ENCODE measurements at places on chromosomes 5 and 9.

DNA sequence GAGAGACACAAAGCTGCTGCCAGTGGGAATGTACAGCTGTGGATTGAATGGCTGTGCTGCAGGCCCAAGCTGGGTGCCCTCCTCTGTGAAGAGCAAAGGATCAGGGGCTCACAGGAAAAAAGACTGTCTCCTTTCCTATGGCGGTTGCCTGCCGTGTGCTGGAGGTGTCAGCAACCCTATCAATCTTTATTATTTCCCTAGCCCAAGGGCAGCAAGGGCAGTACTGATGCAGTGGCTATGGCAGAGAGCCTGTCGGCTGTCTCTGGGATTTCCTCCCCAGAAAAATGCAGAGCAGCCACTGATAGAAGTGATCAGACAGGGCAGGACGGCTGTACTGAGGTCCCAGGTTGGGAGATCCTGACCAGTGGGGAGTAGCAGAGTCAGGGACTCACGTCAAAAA is 117.3 kb upstream of the CDH12 start:
- DNase-seq, result no peak

DNA sequence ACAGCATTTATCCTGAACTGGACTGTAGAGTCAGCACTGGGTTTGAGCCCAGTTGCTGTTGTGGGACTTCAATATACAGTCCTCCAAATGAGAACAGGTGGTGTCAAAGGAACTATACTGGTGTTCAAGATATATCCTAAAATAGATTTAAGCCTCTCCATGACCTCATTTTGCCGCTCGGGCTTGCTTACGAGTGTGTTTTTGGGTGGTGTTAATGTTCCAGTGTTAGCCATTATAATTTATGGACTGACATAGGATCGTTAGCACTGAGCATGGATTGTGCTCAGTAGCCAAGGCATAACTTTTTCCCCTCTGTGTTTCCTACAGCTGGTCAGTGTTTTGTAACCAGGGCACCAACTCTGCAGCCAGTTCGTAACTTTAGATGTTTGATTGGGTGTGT is 306.6 kb downstream of the SPATA31D1 start:
- DNase-seq, result no peak

DNA sequence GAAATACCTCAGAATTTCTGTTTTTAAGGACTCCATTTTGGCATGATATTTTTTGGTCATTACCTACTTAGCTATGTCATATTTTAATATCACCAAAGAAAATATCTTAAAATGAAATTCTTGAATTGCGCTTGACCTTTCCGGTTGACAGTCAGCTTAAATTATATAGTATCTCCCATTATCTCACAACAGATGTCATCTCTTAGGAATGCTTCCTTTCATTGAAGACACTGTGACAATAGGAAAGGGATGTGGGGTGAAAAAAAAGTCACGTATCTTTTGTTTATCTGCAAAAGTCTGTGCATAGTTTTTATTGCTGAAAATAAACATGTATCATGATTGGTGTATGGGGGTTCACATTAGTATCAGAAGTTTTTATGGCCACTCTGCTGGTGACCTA is 105.8 kb downstream of the INVS start:
- DNase-seq, result no peak

DNA sequence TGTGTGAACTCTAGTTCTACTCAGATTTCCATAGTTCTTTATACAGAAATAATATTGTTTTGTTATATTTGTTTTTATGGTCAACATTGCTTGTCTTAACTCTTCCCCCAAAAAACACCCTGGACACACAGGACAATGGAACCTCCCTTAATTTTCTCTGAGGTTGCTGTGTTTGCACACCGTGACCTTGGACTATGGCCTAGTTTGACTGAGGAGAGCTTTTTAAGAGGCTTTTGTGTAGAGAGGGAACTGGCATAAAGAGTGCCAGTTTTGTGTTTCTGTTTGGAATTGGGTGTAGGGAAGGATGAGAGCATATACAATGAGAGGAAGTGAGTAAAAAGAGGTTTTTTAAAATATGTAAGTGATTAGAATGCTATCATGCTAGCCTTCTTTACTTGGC is 101.1 kb upstream of the MEF2C start:
- no peak for DNase-seq

DNA sequence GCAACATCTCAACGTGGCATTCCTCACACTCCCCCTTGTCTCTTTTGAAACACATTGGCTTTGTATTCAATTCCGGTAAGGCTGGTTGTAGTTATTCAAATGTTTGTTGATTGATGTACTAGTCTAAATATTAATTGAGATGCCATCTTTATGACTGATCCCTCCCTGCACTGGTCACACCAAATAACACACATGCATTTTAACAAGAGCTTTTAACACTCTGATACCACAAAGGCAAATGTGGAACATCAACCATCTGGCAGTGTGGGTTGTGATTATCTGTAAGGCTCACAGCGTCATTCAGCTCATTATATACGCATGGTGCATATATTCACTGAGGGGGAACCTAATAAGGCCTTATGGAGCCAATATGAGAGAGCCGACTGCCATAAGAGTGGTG is 305.0 kb downstream of the TENT4A start:
- no peak for DNase-seq

- no peak for DNase-seq
Observed at GRCh38 chr5:148910686-148911361, 84.4 kb downstream of the ADRB2 start.

DNA sequence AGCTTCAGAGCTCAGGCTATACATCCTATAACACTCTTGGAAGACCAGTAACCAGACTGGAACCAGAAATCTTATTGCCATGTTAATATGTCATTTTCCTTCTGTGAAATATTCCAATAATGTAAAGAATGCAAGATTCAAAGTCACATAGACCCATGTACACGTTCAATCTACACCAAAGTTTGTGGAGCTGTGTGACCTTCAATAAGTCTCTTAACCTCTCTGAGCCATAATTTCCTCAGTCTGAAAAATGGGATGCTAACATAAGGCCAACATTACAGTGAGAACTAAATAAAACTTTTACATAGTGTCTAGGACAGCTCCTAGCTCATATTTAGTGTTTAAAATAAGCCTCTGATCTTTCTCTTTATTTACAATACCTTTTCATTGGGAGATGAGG is 70.4 kb downstream of the ARRDC3 start:
- DNase-seq, result no peak

DNA sequence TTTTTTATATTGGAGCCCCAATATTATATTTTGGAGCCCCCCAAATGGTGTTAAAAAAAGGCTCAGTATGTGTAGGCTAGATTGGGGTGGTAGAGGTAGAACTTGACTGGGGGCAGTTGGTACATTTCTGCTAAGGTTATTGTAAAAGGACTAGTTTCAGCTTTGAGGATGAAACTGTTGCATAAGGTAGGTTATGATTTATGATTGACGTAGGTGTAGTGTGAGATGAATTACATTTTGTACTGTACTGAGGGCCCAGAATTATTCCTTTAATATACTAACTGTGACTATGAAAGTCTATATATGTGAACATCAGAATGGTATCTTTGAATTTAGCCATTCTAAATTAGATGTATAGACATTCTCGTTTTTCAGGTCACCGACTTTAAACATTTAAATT is 3.6 kb downstream of the RIC1 start:
- no peak for DNase-seq

DNA sequence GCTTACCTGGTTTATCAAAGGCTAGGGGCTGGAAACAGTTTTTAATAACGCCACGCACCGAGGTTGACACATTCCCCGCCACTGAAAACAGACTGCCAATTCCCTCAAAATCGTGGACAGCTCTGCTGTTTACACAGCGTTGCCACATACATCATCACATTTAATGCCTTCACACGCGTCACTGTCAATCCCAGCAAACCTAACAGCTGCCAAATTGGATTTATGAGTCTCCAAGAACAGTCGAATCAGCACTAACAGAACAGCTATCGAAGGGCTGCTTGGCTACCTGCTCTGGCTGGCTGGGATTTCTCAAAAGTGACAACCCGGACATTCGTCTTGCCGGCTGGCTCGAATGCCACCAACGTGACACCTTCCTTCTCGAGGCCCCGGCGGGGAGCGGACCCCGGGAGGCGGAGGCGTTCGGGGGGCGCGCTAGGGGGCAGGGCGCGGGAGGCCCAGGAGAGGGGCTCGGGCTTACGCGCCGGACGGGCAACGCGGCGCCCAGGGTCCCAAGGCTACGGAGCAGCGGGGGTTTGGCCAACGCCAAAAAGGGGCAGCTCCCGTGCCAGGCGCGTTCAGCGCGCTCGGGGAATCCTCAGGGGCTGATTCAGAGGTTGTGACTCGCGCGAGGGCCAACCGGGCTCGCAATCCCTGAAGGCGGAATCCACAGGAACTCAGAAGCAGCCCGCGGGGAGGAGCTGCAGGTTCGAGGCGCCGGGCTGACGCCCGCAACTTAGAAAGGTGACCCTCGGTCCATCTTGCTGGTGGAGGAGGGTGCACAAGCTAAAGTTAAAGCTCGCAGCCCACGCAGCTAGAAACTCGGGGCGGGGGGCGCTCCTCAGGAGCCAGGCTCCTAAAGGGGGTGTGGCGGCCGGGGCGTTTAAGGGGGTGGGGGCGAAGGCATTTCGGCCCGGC is 1.2 kb downstream of the CDC14B start:
- DNase-seq, result no peak

GRCh38 chr9:92525306-92525705 is 10.5 kb downstream of the ECM2 start:
- DNase-seq, result no peak

DNA sequence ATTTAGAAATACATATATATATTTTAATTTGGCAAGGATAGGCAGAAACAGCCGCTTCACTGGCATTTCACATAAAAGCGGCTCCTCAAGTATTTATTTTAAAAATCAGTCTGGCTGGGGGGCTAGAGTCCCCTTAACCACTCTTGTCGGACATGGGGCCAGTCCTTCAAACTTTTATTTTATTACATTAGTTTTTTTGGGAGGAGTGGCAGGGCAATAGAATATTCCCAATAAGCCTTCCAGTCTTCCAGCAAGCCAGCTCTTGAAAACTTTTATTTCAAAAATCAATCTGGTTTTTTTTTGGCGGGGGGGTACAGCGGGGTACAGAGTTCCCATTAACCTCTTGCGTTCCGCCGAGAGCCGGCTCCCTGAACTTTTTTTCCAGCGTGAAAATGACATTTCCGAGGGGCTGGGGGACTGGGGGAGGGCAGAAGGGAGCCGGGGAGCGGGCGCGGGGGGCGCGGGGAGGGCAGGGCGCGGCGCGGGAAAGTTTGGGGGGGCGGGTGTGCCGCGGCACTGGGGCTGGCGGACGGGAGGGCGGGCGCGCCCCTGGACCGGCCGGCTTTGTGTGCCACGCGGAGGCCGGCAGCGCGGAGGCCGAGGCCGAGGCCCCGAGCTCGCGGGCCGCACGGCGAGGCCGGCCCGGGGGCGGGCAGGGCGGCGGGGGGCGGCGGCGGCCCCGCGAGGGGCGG is 504 bp upstream of the ZNF618 start:
- DNase-seq, result no peak

GRCh38 chr5:172793577-172794488 is 22.8 kb upstream of the DUSP1 start:
- no peak for DNase-seq

- no peak for DNase-seq
Observed at GRCh38 chr5:170747851-170748250, 35.7 kb upstream of the GABRP start.

DNA sequence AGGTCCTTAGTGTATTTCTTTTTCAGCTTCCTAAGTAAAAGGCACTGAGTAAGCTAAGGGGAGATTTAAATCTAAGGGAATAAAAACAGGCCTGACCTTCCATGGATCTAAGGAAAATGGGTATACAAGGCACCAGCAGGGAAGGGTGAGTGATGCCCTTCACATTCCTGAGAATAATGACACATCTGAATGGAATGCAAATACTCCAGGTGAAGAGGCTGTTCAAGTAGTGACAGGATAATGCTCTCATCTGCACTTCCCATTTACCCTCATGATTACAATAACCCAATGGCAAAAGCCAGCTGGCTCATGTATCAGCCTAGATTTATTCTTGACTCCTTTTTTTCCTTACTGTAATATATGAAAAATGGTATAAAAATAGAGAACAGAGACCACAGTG is 216.2 kb upstream of the ACTBL2 start:
- DNase-seq, result no peak

DNA sequence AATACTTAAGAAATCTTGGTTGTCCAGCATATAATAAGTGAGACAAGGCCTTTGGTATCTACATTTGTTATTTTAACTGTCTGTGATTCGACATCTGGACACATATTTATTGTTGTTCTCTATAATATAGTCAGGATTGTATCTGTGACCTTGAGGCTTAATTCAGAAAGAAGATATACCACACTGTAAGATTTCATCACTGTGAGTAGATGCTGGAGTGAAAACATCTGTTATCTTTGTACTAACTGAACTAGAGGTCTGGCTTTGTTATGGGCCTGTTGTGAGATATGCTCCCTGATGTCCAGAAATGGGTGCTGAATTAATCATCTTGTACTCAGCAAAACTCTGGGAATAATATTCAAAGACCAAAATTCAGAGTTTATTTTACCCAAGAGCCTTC is 148.5 kb downstream of the ISOC1 start:
- no peak for DNase-seq

DNA sequence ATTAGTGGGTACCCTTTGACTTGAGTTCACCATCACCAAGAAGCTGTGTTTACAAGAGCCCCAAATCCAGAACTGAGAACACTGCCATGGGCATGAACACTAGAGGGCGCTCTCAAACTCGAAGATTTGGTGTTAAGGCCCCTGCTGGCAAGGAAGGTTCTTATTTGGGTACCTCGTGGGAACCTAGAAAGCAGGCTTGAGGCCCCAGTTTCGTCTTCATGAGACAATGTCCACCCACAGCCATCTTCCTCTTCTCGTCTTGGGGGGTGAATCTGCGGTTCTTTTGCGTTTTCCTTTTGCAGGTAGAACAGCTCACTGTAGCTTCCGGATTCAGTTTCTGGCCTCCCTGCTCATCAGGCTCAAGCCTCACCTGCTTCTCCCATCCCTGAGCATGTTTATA is 184.0 kb downstream of the SEMA5A start:
- peak; percentile 83 for DNase-seq

GRCh38 chr5:56294354-56294753 is 61.2 kb upstream of the ANKRD55 start:
- DNase-seq, result no peak

GRCh38 chr9:120931231-120932085 is 4.9 kb upstream of the TRAF1 start:
- DNase-seq, result peak; percentile 86

DNA sequence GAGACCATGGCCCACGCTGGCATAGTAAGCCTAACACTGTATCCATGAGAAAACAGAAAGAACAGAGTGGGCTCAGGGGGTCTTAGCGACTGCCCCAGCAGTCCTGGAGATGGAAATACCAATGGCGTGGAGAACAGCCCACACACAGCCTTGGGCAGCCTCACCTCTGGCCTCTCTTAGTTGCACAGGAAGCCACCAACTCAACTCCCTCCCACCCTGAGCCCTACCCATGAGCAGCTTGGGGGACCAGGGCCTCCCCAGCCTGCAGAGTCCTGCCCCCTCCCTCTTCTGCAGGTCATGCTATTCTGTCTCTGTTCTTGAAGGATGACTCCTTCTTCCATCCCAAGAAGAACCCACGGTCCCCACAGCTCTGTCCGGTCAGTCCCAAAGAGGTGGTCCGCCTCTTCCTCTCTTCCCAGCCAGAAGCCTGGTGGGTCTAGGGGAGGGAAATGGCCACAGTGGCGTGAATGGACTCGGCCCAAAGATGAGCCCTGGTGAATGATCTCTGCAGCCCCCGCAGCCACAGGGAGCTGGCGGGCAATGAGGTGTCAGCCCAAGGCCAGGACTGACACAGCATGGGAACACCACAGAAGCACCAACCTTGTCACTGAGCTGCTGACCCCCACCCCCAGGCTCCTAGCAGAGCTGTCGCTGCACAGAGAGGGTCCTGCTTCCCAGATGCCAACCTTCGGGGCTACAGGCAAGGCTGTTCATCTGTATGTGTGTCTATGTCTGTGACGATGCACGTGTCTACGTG is 131.2 kb downstream of the ROR2 start:
- DNase-seq, result no peak
